Thymus (tissue), 14 donors: ENCODE measurements at places on chromosomes 12 and 14. TPM values are rescaled to one million over a fixed set of nuclear protein-coding genes. Genes with fewer than 3 reads are reported as not detected.

GRCh38 chr14:98754343-98755020, 517.5 kb downstream of the BCL11B start:
- no peak overlapping the region for H3K27ac ChIP-seq
- no peak overlapping the region for H3K4me3 ChIP-seq
- no peak for DNase-seq
- H3K27me3 ChIP-seq, result no peaks in the 10 kb centered on the region
- no peaks in the 10 kb centered on the region for H3K4me1 ChIP-seq

The FOXG1 gene
- 1.9 TPM for total RNA-seq

DNA sequence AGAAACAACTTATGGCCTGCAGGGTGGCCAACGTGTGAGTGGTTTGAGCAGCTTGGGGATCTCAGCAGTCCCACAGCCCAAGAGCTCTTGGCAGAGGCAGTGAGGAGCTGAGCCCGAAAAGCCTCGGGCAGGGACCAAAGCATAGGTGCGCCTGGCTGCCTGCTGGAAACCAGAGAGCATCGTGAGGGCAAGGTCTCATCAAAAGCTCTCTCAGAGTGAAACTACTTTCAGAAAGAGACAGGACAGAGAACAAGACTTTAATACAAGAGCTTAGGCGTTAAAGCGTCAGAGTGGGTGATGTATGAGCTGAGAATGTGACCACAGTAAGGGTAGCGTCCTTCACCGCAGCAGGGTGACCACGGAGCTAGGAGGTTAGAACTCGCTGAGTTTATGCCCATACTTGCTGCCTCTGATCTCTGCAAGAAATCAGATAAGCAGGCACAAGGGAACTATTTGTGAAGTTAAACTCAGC, 30.8 kb downstream of the LGMN start:
- no peaks in the 10 kb centered on the region for H3K4me1 ChIP-seq
- no peaks in the 10 kb centered on the region for H3K27me3 ChIP-seq
- no peak for DNase-seq
- H3K27ac ChIP-seq, result no peak overlapping the region
- no peak overlapping the region for H3K4me3 ChIP-seq

- H3K27ac ChIP-seq, result no peak overlapping the region
- H3K27me3 ChIP-seq, result no peaks in the 10 kb centered on the region
- H3K4me3 ChIP-seq, result no peak overlapping the region
- peaks cover 43% of the 10 kb centered on the region for H3K36me3 ChIP-seq
- H3K4me1 ChIP-seq, result no peaks in the 10 kb centered on the region
- DNase-seq, result no peak
Observed at GRCh38 chr12:115999582-115999981, 277.9 kb downstream of the MED13L start.

The SMCO2 gene
- total RNA-seq, result 0.71 TPM

DNA sequence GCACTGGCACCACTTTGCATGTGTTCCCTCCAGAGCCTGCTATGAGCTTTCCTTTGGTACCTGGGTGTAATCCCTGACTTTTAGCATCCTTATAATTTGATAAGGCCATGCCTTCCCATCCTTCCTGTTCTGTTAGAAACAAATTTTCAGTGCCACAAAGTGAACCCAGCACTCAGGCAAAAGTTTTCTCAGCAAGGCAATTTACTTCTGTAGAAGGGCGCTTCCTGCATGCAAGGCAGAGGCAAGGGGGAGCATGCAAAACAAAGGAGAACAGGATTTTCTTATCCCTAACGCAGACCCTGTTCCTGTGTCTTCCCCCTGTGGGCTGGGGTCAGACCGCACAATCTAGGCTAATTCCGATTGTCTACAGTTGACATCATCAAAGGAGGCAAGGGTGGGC, 108.7 kb downstream of the RIN3 start:
- no peaks in the 10 kb centered on the region for H3K4me1 ChIP-seq
- H3K27ac ChIP-seq, result no peak overlapping the region
- no peak for DNase-seq
- peaks cover 21% of the 10 kb centered on the region for H3K36me3 ChIP-seq

The PROX2 gene
- total RNA-seq, result 0.14 TPM

GRCh38 chr12:11829764-11830194, 180.3 kb downstream of the ETV6 start:
- no peak for DNase-seq

DNA sequence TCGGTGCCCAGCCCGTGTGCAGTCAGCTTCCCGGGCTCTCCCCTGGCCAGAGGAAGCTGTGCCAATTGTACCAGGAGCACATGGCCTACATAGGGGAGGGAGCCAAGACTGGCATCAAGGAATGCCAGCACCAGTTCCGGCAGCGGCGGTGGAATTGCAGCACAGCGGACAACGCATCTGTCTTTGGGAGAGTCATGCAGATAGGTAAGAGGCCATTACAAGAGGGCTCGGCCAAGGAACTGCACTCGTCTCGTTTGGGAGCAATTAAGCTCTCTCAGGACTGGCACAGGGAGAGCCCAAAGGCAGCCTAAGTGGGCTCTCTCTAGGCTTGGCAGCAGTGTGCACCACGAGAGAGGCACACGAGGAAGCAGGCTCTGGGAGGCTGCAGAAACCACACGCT, 3.7 kb downstream of the WNT5B start:
- H3K4me3 ChIP-seq, result no peak overlapping the region
- DNase-seq, result no peak
- H3K4me1 ChIP-seq, result no peaks in the 10 kb centered on the region
- H3K27me3 ChIP-seq, result peaks cover 67% of the 10 kb centered on the region
- no peak overlapping the region for H3K27ac ChIP-seq
- no peaks in the 10 kb centered on the region for H3K36me3 ChIP-seq

GRCh38 chr12:89893972-89894706, 185.5 kb upstream of the ATP2B1 start:
- DNase-seq, result no peak
- H3K27me3 ChIP-seq, result no peaks in the 10 kb centered on the region
- H3K4me3 ChIP-seq, result no peak overlapping the region
- H3K27ac ChIP-seq, result no peak overlapping the region
- peaks cover 11% of the 10 kb centered on the region for H3K4me1 ChIP-seq

The RPL10L gene
- not detected for total RNA-seq

The VDR gene
- total RNA-seq, result 1.5 TPM

DNA sequence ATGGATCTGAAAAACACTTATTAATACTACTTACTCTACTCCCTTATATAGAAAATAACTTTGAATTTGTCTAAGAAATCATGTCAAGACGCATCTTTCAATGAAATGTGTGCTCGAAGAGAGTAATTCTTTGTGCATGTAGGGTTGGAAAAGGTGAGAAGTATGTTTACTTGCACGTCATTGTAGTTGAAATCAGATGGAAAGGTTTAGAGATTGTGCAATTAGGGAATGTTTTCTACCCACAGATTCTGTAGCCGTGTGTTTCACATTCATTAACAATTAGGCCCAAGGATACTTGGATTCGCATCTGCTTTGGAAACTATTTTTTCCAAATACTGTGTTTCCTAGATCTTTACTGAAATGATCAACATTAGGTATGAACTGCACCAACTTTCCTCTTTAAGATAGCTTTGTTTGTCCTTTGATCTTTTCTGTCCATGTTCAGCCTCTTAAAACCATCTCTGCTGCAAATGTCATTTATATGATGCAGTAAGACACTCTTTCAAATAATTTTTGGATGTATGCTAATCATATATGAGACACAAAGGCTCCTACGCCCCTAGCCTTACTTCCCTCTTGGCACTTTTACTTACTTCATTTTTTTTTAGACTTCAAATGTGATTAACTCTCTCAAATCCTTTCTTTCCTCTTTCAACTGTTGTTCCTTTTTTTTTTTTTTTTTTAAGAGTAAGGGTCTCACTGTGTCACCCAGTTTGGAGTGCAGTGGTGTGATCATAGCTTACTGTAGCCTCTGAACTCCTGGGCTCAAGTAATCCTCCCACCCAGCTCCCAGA, 58.0 kb upstream of the PSMA6 start:
- no peak overlapping the region for H3K4me3 ChIP-seq
- DNase-seq, result no peak
- no peak overlapping the region for H3K27ac ChIP-seq
- no peaks in the 10 kb centered on the region for H3K36me3 ChIP-seq
- H3K4me1 ChIP-seq, result peaks cover 10% of the 10 kb centered on the region
